Right forelimb (tissue), 1 donor: ENCODE measurements at places on chromosomes 7 and 10.

- DNase-seq, result no peak
Observed at GRCh38 chr10:97475936-97476594, 22.2 kb downstream of the MMS19 start.

GRCh38 chr10:68566351-68566750 is 6.2 kb downstream of the TET1 start:
- no peak for DNase-seq

GRCh38 chr10:104080762-104081161 is 4.9 kb downstream of the COL17A1 start:
- DNase-seq, result no peak

DNA sequence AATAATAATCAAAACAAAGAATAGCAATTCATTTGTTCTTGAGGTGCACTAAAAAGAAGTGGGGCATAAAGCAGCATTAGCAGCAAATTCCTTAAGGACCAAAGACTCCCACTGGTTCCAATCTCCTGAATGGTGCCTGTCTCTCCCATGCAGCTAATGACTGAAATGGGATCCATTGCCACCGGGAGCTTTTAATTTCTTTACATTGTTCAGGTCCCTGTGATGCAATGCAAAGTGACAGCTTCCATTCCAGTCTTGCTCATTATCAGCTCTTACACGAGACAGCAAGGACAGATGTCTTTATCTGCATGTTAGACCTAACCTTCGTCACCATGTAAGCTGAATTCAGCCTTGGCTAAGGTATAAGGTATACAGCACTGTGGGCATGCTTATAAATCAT is 148.1 kb downstream of the POU6F2 start:
- DNase-seq, result no peak

DNA sequence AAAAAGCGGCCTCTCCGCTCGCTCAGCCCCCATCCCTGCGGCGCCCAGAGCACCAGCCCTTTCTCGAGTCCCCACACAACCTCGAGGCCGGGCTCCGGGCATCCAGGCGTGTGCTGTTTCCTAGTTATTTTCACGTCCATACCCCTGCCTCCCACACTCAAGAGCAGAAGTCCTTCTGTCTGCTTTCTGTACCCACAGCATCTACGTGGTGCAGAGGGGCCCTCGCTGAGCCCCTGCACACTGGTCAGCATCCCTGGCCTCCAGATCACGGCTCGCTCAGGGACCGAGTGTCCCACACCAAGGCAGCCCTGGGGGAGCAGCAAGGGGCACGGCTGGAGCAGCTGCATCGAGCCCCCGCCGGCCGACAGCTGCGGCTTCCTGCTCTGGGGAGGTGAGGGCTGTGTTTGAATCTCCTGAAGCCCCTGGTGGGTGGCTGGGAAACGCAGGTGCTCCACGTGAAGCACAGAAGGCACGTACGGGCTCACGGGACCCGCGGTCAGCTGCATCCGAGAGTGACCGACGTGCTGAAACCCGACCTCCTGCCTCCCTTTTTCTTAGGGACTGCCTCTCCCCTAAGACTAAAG is 333.1 kb downstream of the DNAJB6 start:
- DNase-seq, result no peak

DNA sequence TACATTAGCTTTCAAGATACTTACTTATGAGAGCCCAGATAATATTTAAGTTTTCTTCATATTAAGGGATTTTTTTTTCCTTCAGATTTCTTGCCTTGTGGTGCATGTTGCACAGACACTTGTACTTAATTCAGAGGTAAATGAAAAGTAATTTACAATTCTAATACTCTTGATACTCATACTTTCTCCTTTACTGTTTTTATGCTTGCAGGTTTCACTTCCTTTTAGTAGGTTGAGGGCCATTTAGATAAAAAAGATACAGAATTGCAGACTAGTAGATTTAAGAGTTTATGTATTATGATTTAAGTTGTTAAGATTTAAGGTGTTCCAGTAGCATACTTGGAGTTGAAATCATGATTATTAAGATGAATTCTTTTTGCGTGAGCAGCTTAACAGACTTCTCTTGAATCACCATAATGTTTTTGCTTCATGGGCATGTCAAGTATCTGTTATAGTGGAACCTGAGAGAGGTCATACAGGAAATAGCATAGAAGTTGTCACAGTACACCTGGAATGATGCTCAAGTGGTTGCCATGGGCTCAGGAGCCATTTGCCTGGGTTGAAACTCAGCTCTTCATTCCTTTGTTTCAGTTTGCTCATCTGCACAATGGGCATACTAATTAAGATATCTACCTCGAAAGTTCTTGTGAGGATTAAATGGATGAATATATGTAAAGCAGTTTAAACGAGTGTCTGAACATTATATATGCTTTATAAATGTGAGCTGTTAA is 174.8 kb upstream of the PRPS1L1 start:
- DNase-seq, result no peak

- no peak for DNase-seq
Observed at GRCh38 chr10:67473850-67474633, 222.0 kb downstream of the CTNNA3 start.

DNA sequence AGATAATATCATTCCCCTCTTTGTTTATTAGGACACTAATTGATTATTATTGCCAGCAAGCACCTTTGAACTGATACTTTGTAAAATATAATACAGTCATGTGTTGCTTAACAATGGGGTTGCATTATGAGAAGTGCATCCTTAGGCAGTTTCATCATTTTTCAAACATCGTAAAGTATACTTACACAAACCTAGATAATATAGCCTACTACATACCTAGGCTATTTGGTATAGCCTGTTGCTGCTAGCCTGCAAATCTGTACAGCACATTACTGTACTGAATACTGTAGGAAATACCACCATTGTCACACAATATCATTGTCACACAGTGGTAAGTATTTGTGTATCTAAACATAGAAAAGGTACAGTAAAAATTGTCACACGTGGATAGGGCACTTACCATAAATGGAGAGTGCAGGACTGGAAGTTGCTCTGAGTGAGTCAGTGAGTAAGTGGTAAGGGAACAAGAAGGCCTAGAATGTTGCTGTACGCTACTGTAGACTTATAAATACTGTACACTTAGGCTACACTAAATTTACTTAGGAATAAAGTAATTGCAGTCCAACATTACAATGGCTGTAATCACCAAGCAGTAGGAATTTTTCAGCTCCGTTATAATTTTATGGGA is 70.7 kb downstream of the LCOR start:
- no peak for DNase-seq
